ENCODE measurements at places on chromosomes 2 and 18. TPM values are rescaled to one million over a fixed set of nuclear protein-coding genes. Genes with fewer than 3 reads are reported as not detected.

GRCh38 chr2:48715042-48715899, 40.3 kb downstream of the LHCGR start:
- no peak for DNase-seq

GRCh38 chr2:160338901-160339685, 139.0 kb upstream of the ITGB6 start:
- no peak for DNase-seq

GRCh38 chr2:189799531-189799930, 15.3 kb downstream of the PMS1 start:
- no peak for DNase-seq

- peak; percentile 37 for DNase-seq
Observed at GRCh38 chr18:27378431-27379095, 193.5 kb upstream of the CHST9 start.

DNA sequence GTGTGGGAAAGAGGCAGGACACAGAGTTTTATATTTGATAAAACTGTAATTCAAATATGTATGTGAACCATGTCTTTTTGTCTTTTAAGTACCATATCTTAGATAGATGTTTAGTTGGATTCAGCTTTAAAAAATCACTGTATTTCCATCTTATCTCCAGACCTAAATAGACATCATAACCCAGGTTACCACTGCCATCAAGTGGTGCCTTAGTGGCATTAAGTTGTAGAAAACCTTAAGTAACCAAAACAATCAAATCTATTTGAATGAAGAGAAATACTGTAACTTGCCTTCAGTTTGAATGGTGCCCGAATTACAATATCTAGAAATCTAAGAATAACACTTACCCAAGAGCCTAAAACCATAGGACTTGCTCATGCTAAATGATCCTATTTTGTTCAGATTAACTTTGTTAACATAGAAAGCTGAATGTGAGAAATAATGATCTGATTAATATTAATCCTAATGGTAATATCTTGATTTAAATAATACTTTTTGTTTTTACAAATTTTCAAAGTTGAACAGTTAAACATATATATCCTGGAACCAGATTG, 92.5 kb upstream of the MAP2 start:
- peak; percentile 5 for DNase-seq

GRCh38 chr2:80057956-80058355, 246.6 kb downstream of the LRRTM1 start:
- DNase-seq = no peak

DNA sequence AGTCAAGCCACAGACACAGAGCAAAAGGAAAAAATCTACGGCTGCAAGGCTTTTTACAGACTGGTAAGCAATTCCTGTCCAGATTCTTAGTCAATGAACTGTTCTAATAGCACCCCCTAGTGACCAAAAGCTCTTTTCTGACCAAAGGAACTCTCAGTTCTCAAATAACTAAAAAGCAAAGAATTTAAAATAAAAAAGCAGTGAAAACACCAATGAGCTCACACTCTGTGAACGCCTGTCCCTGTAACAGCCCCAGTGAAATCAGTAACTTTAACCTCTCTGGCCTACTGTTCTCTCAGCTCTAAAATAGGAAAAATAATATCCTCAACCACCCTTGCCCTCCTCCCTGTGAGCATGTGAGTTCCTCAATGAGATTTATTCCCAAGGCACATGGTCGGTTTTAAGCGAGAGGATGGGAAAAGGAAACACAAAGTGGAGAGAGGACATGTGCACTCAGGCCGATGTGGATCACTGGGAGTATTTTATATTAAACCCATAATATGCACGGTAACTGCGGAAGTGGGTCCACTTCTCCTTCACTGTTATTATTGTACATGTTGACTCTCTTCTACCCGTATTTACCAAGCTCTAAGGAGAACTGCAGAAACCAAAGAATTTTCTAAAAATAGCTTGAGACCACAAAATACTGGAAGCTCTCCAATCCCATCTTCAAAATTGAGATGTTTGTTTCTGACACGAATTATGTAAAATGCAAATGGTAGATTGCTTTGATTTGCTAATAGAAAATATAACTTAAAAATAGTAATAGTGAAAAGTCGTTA, 128.5 kb downstream of the STK39 start:
- DNase-seq = peak; percentile 7

DNA sequence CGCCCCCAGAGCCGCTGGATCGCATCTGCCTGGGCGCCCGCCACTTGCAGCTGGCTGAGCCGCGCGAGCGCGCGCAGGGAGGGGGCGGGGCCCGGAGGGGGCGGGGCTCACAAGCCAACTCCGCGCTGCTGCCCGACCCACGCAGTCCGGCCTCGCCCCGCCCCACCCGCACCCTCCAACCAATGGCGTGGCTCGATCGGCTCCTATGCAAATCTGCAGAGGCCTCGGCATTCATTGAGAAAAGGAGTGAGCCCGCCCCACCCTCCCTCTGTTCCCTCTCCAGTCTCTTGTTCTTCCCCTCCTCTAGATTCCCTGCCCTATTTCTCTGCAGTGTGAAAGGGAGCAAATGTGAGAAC, at the start of gene ALK:
Gene ALK (minus strand): TSS at position 27 of the 356 bp plus-strand sequence. CDS start 927 bp downstream, outside the sequence.
- peak; percentile 82 for DNase-seq

GRCh38 chr2:172763079-172763478, 27.4 kb downstream of the RAPGEF4 start:
- DNase-seq = no peak

DNA sequence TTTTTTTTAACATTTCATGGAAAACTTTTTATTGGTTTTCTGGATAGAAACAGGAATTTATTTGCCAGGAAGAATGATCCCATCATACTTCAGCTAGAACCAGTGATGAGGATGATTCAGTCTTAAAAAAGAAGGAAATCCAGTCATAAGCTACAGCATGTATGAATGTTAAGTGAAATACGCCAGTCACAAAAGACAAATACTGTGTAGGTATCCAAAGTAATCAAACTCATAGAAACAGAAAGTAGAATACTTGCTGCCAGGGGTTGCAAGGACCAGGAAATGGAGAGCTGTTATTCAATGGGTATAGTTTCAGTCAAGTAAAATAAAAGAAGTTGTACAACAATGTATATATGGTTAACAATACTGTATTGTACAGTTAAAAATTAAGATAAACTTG, 21.3 kb downstream of the PSME4 start:
- no peak for DNase-seq

GRCh38 chr2:85537600-85538506, 1.1 kb upstream of the MAT2A start:
- peak; percentile 51 for DNase-seq

DNA sequence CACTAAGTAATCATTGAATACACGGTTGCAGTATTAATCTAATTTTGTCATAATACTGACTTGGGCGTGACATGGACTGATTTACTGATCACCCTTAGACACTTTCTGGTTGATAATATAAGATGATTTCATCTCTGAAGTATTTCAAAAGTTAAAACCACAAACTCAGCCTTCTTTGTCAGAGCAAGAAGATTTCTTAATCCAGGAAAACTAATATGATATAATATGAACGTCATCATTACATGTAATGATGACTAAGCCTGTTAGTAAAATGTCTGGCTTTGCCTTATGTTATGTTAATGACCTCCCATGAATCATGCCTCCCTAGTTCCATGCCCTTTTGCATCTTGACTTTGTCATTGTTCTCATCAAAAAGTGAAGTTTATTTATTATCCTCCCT, 1325.0 kb upstream of the CDH2 start:
- DNase-seq = no peak

DNA sequence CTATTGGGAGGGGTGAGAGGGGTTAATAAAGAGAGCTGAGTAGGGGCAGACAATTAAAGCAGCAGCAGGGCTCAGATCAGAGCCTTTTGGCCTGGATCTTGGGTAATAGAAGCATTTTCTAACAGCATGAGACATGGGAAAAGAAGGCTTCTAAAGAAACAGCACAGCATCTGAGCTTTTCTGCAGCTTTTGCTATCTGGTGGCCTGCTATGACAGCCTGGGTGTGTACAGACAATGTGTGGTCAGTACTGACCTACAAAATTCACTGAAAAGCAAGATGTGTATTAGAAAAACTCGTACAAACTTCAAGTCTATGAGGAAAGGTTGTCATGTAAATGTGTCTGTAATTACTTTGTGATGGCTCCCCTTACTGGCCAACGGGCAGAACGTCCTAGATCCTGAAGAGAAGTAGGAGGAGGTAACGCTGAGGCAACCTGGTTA, 95.6 kb downstream of the GALNT3 start:
- DNase-seq = peak; percentile 32

- DNase-seq = peak; percentile 84
Observed at GRCh38 chr18:48538531-48539405, at the start of gene CTIF. CTIF (plus strand) TSS chr18:48539031; CDS start chr18:48619566, 80,535 bp downstream.

The AMER3 gene
- not detected for total RNA-seq

The SPP2 gene
- total RNA-seq = not detected

The ELOA2 gene
- total RNA-seq = not detected
